ENCODE measurements at places on chromosomes 7 and 10.

GRCh38 chr10:33421789-33422462, 87.5 kb upstream of the NRP1 start:
- peak; percentile 87 for DNase-seq

DNA sequence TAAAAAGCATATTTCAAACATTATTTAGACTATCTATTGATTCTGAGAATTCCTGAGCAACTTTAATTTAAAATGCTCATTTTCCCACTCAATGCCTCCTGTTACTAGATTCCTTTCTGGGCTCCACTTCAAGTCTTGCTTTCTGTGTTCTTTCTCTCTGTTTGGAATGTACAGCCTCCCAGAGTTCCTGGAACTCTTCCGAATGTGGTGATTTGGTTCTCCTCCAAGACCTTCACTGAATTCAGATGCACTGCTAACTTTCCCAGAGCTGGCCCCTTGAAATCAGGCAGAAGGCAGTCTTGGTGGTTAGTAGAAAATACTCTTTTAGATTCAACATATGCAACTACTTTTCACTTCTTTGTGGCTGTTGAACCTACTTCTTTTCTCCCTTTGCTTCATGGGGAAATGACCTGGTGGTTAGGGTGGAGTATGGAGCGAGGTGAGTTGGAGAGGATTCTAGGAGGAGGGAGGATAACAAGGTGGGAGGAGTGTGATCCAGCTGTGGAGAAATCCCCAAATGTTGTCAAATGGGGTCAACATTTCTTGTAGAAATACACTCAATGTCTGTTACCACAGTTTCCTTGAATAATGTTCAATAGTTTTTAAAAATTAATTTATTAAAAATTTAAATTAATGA, 27.9 kb upstream of the CCDC7 start:
- DNase-seq: peak; percentile 71

- DNase-seq: no peak
Measured at GRCh38 chr10:89369156-89370105, 8.4 kb upstream of the IFIT1B start.

- DNase-seq: no peak
Measured at GRCh38 chr10:51707392-51707791, 8.0 kb upstream of the CSTF2T start.

DNA sequence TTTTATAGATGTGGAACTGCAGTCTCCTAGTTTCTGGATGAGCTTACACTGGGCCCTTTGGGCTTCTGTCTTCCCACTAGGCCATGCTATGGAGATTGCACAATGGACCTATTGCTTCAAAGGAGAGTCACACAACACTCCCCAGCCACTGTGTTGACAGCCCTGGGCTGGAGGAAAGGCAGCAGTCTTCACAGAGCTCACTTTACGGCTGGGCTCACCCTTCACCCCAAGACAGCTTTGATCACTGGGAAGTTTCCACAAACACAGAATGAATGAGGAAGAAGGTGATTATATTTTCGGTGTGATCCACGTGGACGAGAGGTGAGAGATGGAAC, 92.7 kb upstream of the GDF10 start:
- DNase-seq: no peak

DNA sequence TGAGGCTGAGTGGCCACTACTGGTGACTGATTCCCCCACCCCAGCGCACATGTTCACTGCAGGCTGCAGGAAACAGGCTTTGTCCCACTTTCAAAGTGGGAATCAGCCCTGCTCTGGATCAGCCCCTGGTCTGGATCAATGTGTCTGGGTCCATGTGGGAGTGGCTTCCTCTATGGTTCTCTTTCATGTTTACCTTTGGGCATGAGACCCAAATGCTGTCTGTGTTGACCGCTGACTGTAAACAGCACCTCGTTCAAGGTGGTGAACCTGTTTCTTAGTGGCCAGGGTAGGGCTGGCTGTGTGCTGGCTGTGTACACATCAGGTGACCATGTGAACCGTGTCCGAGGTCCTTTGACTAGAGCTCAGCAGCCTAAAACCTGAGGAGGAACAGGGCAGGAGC, 121.8 kb downstream of the CAMK1D start:
- no peak for DNase-seq

GRCh38 chr7:103640031-103640779, 194.2 kb upstream of the SLC26A5 start:
- DNase-seq: peak; percentile 57

DNA sequence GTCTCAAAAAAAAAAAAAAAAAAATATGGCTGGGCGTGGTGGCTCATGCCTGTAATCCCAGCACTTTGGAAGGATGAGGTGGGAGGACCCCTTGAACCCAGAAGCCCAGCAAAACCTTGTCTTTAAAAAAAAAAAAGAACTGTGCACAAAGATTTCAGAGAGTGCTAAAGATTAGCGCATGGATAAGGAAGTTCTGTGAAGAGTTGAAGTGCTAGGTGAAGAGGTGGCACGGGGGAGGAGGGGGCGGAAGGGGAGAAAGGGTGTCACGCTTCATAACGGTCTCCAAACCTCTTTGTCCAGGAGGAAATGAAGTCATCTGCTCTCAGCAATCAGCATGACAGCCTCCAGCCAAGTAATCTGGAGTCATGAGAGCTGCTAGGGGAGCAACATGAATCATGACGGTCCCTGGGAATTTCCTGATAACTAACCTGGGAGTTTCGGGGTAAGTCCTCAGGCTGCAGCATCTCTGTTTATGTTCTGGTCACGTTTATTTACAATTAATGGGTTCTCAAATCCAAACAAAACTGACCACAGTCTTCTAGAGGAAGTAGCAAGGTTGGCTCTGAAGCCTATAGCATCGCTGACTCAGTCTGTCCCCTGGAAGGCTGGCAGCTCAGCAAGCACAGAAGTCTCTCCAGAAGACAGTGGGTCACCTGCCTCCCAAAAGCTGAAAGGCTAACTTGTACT, 1.9 kb upstream of the PLAU start:
- peak; percentile 96 for DNase-seq

DNA sequence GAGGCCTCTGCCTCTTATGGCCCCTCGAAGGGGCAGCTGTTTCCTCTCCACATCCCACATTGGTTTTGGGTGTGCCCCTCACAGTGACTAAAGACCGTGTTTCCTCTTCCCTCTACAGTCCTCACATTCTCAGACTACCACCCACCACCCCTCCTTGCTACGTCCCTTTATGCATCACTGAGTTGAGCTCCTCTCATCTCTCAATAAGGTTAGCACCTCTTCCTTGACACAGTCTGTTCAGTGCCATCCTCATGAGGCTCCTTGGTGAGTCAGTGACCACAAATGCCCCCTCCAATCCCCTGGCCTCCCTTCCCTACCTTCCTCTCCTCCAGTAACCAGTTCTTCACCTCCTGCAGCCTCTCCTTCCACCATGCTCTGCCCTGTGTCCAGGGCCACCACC, 239.1 kb upstream of the MYO3A start:
- no peak for DNase-seq

DNA sequence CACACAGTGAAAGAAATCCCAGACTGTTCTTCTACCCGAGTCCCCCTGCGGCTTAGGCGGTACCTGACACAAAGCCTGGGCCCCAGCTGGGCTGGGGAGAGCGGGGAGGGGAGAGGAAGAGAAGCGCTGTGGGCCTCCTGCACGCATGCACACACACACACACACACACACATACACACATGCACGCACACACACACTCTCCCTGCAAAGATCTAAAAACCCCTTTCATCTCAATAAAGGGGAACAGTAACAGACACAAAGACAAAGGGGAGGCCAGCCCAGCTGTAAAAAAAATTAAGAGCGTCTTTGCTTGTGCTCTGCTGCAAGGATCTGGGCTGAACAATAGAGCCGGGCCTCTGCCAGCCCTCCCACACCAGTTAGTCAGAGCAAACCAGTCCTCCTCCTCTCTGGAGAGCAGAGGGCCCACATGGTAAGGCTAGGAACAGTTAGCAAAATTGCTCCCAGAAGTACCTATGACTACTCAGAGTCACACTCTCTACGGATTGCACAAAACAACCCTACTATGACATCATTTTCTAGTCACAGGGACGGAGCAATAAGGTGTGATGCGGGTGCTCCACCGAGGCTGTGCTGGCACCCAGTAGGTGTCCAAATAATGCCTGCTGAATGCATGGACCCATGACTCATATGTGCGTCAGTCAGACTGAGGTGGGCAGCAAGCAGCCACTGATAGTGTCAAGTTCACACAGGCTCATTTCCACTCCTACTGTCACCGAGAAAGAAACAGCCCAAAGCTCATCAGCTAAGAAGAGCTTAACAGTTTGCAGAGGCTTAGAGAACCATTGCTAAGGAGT, 9.2 kb downstream of the ITPRIP start:
- DNase-seq: peak; percentile 95

DNA sequence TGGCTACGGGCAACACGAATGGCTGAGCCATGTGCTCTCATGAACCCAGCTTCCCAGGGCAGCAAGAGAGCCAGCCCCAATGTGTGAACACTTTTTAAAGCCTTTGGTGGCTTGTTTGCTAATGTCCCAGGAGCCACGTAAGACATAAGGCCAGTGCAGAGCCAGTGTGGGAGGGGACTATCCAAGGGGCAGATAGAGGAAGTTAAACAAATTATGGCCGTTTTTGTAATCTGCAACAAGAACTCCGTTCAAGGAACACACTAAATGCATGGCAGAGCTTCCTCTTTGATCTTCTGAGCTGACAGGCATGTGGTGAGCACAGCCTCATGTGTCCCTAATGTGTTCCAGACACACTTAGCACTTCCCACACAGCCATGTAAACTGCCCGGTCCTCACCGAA, 133.3 kb downstream of the TEX36 start:
- no peak for DNase-seq

DNA sequence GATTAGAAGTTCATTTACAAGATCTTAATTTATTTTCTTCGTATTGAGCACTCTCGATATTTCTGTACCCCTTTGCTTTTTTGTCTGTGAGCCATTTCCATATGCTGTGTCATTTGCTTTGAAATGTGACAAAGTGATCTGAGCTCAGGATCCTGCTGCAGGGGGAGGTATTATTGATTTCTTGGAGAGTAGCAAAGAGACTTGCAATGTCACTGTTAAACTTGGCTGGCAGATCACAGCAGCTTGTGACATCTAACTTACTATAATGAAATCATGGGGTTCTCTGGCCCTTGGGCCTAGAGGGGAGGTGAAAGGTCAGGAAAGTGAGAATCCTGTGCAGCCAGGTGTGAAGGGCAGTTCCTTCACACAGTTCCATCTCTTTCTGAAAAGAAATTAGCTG, 923.4 kb downstream of the REEP3 start:
- DNase-seq: no peak

GRCh38 chr7:20240080-20240926, 23.1 kb upstream of the MACC1 start:
- DNase-seq: no peak

DNA sequence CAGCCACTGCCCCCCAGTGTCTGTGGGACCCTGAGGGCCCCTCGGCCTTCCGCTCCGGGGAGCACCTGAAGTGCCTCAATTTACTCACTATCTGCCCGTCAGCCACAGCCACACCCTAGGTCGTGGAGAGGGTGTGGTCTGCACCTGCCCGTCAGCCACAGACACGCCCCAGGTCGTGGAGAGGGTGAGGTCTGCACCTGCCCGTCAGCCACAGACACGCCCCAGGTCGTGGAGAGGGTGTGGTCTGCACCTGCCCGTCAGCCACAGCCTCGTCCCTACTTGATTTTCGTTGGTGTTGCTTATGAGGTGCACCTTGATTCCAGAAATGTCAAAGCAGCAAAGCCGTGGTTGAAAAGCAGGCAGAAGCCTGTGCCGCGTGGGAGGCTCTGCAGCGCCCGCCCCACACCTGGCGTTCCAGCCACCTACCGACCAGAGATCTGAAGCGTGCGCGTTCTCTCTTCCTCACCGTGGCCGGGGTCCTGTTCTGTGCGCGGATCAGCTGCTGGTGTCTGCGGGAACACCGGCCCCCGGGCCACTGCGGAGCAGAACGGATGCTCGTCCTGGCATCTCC, 101.6 kb downstream of the DYNC2I1 start:
- DNase-seq: no peak

DNA sequence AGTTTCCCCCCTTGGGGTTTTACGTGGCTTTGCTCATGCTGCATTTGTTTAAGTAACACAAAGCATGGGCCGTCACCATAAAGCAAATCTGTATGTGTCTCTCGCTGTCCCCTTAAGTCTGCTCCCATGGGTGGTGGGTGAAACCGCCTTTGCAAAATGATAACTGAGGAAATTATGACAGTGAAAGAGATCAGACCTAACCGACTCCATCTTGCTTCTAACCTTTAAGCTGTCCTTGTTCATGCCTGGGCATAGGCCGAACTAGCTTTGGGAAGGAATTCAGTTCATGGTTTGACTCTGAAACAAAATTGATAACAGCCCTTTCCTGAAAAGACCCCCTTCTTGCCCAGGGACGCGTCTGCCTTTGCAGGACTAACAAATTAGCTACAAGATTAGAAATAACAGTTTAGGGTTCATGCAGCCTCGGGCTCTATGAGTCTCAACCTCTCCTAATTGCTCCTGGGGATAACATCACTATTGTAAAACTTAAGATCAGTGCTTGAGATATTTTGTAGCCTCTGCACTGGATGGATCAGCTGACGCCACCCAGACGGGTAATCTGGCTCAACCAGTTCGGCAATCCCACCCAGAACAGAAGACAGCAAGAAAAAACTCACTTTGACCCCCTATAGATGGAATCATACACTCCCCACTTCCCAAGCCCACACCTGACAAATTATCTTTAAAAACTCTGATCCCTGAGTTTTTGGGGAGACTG, 623.7 kb downstream of the TYW1 start:
- DNase-seq: no peak

- no peak for DNase-seq
Measured at GRCh38 chr10:120710076-120710475, 141.1 kb upstream of the WDR11 start.

Measured in foreskin fibroblast (primary cell).